Activated CD4-positive, alpha-beta T cell treated with anti-CD3 and anti-CD28 coated beads, Interleukin-2, amount 10 ng/mL, durations not matched to agents 7 days and 5 days (primary cell): ENCODE measurements at places on chromosomes 1 and 21.

DNA sequence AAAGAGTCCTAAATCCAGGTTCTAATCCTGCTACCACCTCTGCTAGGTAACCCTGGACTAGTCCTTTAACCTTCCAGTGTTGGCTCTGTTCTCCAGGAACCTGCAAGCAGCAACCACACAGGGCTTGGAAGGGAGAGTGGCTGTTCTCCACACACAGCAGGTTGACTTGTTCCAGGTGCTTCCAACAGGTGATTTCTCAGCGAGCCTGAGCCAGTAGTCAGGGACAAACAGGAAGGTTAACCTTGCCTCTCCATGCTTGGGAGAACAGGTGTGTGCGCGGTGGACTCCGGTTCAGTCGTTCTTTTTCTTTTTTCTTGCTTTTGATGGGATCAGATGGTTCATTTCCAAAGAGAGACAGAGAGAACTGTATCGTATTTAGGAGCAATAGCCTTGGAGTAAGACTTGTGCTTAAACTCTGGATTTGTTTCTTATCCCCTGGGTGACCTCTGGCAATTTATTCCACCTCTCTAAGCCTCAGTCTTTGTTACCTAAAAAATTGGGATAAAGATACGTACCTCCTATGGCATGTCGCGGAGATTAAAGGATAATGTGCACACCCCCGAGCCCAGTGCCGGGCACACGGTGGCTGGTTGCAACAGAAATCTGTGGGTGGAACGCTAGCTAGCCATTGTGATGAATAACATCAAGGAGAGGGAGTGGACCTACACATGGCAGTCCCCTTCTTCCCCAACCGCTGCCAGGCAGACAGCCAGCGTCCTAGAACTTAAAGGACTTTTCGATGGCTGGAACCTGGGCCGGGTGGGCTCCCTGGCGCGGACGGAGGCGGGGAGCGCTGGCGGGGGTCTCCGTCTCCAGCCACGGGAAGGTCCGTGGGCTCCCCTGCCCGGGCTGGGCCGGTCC is 583 bp upstream of the CACHD1 start:
- DNase-seq: no peak

DNA sequence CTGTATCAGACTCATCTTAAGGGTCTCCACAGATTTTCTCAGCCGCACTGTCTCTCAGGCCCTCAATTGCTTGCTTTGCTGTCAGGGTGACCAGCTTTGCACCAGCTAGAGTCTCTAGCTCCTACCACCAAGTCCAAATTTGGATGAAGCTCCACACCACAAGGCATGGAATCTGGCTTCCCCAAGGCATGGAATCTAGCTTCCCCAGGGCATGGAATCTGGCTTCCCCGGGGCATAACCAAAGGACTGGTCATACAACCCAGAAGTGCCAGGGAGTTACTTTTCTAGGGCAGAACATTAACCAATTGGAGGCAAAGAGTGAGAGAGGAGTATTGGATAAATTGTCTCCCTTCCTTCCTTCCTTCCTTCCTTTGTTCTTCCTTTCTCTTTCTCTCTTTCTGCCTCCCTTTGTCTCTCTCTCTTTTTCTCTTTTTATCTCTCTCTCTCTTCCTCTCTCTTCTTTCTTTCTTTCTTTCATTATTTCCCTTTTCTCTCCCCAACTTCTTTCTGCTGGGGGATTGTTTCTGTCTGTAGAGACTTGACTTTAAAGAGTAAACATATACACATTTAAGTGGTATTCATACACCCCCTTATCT is 76.9 kb upstream of the HAO2 start:
- no peak for DNase-seq

DNA sequence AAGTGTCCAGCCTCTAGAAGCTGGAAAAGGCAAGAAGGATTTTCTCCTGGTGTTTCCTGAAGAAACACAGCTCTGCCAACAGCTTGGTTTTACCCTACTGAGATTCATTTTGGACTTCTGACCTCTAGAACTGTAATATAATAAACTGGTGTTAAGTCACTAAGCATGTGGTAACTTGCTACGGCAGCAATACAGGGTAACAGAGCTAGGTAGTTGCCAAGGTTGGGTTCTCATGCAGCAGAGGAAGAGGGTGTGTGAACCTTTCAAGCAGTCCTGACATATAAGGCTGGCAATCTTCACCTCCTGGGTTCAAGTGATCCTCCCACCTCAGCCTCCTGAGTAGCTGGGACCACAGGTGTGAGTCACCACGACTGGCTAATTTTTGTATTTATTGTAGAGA is 36.0 kb downstream of the GNG4 start:
- no peak for DNase-seq

DNA sequence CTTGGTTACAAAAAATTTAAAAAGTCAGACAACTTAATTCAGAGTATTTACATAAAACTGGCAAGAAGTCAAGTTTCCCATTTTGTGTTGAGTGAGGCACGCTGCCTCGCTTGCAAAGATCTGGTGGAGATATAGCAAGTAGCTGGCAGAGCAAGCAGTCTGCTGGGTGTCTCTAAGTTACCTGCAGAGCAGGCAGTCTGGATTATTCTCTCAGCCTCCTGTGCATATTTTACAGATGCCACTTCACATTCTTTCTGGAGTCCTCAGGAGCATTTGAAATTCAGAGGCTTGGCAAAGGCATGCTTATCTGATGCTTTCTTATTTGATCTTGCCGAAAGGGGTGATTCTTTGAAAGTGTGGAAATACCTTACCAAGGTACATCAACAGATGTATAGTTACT is 640.4 kb upstream of the ADGRL4 start:
- DNase-seq: no peak
